ENCODE measurements at places on chromosomes 7 and 10. TPM values are rescaled to one million over a fixed set of nuclear protein-coding genes. Genes with fewer than 3 reads are reported as not detected.

MBL2 gene
- total RNA-seq, result not detected

DNA sequence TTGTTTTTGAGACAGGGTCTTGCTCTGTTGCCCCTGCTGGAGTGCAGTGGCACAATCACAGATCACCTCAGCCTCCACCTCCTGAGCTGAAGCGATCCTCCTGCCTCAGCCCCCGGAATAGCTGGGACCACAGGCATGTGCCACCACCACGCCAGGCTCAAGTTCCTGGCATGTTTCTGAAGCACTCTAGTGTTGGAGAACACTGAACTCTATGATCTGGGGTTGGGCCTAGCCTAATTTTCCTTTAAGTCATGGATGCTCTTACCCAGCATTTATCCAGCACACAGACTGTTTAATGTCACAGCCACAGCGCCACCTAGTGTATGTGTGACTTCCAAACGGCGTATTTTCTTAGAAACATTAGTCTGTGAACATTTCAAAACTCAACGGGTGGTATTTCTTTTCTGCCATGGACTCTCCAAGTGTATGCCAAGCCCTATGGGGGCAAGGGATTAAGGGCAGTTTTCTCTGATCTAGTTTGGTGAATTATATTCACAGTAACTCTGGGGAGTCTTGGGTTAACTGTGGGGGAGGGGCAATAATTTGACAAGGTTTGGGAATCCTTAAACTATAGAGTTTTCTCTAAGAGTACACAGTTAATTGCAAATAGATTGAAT, 91.8 kb downstream of the CREM start:
- DNase-seq, result peak; percentile 83

GRCh38 chr7:16753932-16754855, 639 bp downstream of the TSPAN13 start:
- DNase-seq, result peak; percentile 54

GRCh38 chr7:137681657-137682562, 164.9 kb downstream of the DGKI start:
- DNase-seq, result no peak

- DNase-seq, result no peak
Measured at GRCh38 chr7:54560723-54561122, 18.5 kb downstream of the VSTM2A start.

DNA sequence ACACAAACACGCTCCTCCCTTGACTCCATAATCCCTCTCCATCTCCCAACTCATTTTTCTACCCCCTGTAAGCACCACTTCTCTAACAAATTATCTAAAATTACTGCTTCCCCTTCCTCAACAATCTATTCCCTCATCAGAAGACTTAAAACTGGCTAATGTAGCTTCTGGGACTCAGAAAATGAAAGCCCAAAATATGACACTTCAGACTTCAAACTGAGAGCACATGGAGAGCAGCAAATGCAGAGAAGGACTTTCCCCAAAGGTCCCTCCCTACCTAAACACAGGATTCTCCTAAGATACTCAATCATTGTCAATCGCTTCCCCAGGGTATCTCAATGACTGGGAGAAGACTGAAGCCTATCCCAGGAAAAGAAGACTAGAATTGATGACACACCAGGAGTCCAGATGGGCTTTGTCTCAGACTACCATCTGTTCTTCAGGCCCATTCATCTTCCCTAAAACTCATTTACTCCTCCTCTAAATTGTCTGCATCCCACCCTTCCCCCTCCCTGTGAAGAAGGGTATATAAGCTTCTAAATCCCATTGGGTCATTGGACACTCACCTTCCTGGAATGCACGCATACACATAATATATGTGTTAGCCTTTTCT, 39.2 kb downstream of the ST8SIA6 start:
- no peak for DNase-seq

Measured in Right ventricle myocardium superior (tissue), 1 donor.